ENCODE measurements at places on chromosomes 2 and 18.

DNA sequence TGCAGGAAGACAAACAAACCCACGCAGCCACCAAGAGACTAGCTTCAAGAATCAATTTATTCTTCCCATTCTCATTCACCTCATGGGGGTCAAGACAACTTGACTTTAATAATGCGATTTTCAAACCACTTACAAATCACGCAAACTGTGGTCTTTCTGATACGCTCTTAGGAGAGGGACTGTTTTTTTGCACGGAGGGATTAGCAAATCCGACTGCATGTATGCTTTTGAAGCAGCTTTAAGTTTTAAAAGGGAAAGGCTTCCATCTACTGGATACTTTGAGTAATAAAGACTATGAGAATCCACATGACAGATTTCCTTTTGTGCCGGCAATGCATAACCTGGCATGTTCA lies 322.9 kb upstream of the KCNJ3 start:
- peak; percentile 50 for DNase-seq

DNA sequence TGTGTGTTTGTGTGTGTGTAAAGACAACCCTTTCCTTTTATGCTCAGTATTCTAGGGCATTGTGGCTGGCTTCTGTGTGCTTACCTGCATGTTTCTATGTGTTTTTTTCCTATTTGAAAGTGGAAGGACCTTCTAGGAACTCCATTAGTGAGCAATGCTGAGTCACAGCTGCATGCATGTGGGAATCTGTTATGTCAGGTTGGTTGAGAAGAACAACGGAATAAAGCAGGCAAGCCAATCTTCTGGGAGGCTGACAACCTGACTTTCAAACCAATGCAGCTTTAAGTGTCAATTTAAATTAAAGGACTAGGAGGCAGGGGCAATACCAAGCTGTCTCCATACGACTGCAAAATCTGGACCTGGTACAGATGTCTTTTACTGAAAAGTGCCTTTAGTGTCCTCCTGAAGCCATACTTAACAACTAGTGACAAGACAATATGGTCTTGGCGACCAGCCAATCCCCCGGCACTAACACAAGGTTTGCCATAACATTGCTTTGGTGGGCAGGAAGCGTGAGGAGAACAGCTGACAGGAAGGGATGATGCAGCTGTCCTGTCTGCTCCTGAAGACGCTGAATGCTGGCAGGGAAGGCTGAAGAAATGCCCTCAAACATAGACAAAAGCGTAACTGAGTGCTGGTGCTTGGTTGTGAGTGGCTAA lies 514.7 kb upstream of the CDH7 start:
- DNase-seq, result no peak

DNA sequence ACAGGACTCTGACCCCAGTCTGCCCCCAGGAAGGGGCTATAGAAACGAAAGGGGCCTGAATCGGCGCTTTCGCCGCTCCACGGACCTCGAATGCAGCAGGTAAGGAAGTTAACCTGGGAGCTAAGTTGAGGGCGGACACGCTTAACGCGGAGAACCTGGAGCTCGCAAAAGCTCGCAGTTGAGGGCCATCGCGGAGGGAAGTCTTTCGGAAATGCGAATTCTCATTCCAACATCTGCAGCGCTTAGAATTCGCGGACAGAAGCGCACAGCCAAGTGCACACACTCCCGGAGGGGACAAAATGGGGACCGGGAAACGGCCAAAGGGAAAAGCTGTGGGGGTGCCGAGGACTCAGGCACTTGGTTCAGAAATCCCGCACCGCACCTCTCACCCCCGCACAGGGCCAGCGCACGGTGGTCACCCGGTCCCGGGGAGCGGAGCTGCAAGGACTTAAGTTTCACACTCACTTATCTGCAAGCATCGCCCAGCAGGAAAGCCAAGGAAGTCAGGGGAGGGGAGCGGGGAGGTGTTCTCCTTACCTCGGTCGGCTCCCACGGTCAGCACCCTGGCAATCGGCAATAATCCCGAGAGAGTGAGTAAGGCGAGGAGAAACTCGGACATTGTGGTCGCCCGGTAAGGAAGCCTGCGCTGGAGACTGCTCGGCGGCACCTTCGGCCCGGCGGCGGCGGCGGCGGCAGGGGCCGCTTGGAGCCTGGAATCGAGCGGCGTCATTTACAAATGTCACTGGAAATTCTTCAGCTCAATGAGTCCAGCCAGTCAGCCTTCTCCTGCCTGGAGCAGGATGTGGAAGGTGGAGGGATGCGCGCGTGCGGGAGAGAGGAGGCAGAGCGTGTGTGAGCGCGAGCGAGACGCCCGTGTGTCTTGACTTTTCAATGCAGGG lies 456 bp downstream of the LRP1B start:
- peak; percentile 89 for DNase-seq

DNA sequence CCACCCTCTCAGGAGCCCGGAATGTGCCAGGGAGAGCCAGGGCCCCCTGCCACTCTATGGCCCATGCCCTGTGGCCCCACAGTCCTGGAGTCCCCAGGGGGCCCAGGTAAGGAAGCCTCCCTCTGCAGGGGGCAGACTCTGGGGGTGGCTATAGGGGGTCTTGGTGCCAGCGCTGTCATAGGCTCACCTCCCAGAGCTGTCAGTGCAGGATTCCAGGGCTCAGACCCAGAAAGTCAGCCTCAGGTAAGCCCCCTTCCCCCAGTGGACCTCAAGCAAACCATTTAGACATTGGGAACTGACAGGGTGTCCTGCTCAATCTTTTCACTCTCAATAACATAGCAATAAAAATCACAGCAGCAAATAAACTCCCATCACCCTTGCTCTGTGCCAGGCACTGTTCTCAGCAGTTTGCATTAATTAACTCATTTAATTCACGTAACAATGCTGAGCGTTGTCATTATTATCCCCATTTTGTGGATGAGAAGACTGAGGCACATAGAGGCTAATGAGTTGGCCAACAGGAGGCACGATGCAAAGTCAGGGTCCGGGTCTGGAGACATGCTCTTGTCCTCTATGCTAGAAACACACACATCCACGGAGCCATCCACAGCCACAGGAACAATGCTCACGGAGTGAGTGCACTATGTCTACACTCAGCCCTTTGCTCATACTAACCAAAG lies 79.6 kb downstream of the TNS1 start:
- no peak for DNase-seq

DNA sequence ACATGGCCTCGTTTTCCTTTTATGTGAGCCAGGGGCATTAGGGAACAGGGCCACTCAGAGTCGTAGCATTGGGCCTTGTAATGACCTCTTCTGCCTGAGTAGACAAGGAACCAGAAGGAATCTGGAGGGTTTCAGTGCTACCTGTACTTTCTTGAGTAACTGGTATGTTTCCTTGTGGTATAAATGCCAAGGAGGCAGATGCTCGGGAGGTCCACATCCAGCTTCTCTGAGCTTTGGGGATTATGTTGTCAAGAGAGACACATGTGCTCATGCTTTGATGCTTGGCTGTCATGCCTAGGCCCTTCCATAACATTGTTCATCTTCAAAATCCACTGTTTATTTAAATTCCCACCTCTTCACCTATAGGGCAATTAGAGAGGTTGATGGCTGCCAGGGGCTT lies 26.3 kb downstream of the FOSL2 start:
- DNase-seq, result no peak

DNA sequence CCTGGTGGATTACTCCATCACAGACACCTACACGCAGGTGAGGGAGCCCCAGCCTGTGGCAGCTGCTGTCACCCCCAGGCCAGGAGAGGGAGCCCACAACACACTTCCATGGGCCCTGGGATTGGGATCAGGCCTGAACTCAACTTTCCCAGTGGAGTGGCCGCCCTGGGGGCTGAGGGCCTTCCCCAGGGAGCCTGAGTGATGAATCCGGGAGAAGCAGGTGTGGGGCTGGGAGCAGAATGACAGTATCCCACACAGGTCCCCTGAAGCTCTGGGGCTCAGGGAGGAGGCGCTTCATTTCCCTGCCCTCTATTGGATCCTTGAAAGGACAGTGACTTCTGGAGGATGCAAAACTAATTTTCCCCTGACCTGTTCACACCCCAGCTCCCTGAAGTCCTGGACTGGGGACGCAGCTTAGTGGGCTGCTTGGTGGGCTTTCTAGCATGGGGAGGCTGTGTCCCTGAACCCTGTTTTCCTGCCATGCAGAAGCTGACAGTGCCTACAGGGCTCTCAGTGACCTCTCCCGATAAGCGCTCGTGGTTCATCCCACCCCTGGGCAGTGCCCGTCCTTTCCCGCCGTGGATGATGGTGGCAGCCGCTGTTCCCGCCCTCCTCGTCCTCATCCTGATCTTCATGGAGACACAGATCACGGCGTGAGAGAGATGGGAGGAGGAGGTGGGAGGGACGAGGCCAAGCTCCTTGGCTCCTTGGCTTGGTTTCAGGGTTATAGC lies 11.0 kb downstream of the SLC4A3 start:
- peak; percentile 79 for DNase-seq

All from endodermal cell (in vitro differentiated cells).